Pulmonary artery endothelial cell (primary cell): ENCODE measurements at places on chromosomes 13 and 19. TPM values are rescaled to one million over a fixed set of nuclear protein-coding genes. Genes with fewer than 3 reads are reported as not detected.

Gene FFAR2
- not detected in 2 replicates for total RNA-seq

Gene RNF225
- 0.18 TPM in 1 of 2 replicates, not detected in the other for total RNA-seq

Gene ZFP14
- 2.2 and 4.9 TPM in 2 replicates for total RNA-seq

Gene NEK5
- 0.07 TPM in 2 replicates for total RNA-seq

Gene TUBGCP3
- total RNA-seq = 22.4 and 26.1 TPM in 2 replicates
